ENCODE measurements at places on chromosomes 11 and 22. TPM values are rescaled to one million over a fixed set of nuclear protein-coding genes. Genes with fewer than 3 reads are reported as not detected.
A peak's percentile ranks its signal among the peaks of the same experiment; 100 is the strongest.

GRCh38 chr11:26198532-26199096 lies 133.3 kb upstream of the ANO3 start:
- no peak for DNase-seq

GRCh38 chr11:46918083-46918787 lies at the start of gene LRP4:
Gene LRP4 (minus strand): TSS chr11:46918550. CDS start chr11:46918379, 171 bp downstream.
- no peak for DNase-seq

DNA sequence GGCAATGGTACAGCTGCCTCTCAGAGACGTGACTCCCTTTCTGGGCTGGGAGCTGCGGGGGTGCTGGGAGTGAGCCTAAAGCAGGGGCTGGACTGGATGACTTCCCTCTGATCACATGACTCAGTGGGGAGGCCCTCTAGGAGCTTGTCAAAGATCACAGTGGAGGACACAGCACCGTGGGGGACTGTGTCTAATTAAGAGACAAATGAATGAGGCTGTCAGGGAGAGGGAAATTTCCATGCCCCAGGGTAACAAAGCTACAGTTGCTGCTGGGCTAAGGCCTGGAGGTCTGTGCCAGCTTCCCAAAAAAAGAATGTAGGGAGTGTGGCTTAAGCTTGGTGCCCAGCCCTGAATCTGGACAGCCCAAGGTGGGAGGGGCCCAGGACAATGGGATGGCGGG lies 262.8 kb upstream of the PLET1 start:
- DNase-seq: no peak

- no peak for DNase-seq
Observed at GRCh38 chr11:131185915-131186314, 184.5 kb upstream of the NTM start.

DNA sequence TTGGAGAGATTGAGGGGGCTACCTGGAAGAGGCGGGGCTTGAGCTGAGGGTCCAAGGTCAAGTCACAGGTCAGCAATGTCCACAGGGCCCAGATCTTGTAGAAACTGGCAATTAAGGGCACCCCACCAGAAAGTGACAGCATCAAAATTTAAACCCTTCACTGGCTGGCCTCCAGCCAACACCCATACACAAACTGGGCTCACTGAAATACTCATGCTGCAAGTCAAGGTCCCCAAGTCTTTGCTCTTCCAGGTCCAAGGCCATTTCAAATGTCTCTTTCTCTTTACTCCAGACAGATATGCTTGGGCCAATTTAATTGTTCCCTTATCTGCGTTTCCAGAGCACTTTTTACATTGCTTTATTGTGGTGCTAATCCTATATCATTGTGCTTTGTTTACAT lies 36.4 kb downstream of the LMO2 start:
- DNase-seq: no peak

DNA sequence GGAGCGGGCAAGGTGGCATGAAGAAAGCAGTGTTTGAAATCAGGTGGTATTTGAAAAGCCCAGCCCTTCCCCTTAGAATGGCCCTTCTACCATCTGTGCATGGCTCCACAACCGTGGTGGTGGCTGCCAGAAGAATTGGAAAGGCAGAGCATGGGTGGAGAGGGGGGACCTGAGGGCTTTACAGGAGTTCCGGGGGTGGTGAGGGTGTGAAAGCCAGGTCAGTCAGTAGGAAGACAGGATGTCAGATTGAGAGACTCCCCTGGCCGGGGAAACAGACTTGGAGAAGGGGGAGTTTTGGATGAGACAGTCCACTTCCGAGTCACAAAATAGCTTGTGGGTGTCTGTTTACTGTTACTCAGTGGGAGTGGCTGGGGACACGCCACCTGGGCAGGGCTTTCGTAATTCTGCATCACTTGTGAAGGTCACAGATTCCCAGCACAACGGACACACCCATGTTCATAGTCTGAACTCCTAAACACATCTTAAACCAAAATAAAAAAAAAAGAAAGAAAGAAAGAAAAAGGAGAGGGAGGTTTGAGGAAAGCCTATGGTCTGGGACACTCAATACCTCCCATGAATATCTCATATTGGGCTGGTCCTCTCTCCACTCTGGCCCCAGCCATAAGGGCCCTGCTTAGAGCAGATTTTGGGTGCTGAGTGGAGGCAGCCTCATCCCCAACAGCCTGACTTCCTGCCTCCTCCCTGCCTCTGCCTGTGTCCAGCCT lies 24.4 kb upstream of the SMIM35 start:
- no peak for DNase-seq

- no peak for DNase-seq
Observed at GRCh38 chr11:117792992-117793391, 4.0 kb downstream of the DSCAML1 start.

- no peak for DNase-seq
Observed at GRCh38 chr11:15468466-15468865, 353.7 kb downstream of the INSC start.

DNA sequence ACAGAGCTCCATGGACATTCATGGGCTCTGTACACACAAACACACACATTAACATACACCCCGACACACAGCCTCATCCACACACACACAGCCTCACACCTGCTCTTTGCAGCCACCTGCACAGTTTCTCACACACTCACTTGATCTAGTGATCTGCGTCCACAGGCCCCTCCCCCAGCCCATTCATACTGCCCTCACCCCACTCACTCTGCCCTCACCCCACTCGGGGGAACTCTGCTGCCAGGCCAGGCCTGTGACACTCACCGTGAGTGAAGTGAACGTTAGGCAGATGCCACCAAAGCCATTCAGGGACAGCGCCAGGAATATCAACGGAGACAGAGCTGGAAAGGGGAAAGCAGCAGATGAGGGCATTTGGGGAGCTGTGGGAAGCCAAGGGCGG lies 15.0 kb downstream of the SLC43A1 start:
- no peak for DNase-seq

GRCh38 chr11:34313099-34313517 lies 44.7 kb downstream of the ABTB2 start:
- no peak for DNase-seq

- DNase-seq: no peak
Observed at GRCh38 chr11:13366266-13367026, 88.9 kb downstream of the BMAL1 start.

GRCh38 chr22:35335936-35336781 lies 36.5 kb downstream of the TOM1 start:
- DNase-seq: no peak

GRCh38 chr11:120223793-120224192 lies 13.0 kb downstream of the OAF start:
- DNase-seq: no peak

- no peak for DNase-seq
Observed at GRCh38 chr11:36455658-36456111, 54.4 kb downstream of the TRAF6 start.

DNA sequence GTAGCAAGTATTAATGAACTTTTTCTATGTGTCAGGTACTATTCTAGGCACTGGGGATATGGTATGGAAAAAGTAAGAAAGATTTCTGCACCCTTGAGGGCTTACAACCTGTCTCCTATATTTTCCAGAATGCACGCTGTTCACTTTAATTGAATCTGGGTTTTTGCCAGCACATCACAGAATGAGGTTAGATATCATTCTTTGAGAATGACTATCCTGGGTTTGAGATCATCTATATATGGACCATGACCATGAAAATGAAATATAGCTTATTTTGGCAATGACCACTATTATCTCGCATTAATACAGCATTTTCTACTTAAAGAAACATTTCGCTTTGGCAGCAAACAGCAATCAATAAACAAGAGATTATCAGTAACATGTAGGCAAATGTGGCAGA lies 46.9 kb downstream of the C11orf71 start:
- no peak for DNase-seq

- peak; percentile 25 for DNase-seq
Observed at GRCh38 chr22:50620593-50621355, 7.2 kb downstream of the ARSA start.

GRCh38 chr11:61131186-61131585 lies 28.9 kb downstream of the CD5 start:
- DNase-seq: no peak

DNA sequence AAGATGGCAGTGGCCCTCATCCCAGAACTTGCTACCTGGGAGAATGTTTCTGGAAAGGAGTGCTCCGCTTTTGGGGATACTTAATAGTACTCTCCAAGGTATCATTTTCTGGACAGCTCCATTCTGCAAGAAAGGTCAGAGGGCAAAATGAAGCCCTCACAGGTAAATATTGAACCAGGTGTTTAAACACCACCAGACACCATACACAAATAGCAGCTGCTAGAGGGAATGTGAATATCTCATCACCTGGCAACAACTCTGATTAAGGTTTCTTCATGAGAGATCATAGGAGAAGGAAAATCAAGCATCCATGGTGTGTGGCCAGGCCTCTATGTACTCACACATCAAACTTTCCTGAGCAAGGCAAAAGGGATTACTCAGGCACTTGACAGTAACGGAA lies 226.1 kb upstream of the FAT3 start:
- no peak for DNase-seq

GRCh38 chr22:29208879-29209623 lies 3.4 kb downstream of the EMID1 start:
- no peak for DNase-seq

DNA sequence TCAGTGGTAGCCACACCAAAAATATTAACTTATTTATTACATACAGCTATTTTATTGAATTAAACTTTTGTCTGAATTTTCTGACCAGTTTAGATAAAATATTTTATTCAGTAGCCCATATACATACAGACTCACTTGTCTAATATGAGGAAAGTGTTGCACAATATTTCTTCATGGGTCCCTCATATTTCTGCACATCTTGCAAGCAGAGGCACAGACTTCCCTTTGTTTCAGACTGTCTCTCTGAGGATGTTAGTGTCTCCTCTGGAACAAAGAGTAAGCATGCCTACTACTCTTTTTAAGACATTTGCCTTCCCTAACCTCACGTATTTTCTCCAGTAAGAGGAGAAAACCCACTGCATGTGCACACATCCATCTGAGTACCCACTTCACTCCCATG lies 81.2 kb downstream of the OR5AK2 start:
- no peak for DNase-seq

GRCh38 chr11:10913075-10913474 lies 55.2 kb upstream of the ZBED5 start:
- no peak for DNase-seq

- no peak for DNase-seq
Observed at GRCh38 chr11:11985954-11986949, 22.2 kb downstream of the DKK3 start.

DNA sequence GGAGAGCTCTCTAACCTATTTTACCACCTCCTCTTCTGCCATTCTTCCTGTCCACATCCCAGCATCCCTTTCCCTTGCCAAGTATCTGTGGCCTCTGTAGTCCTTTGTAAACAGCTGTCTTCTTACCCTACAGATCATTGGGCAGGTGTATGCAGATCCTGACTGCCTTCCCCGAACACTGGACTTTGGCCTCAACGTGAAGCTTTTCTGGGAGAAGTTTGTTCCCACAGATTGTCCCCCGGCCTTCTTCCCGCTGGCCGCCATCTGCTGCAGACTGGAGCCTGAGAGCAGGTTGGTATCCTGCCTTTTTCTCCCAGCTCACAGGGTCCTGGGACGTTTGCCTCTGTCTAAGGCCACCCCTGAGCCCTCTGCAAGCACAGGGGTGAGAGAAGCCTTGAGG lies 17.3 kb downstream of the PIK3IP1 start:
- no peak for DNase-seq

GRCh38 chr11:58622344-58622743 lies at the start of gene CNTF:
Gene CNTF (plus strand): TSS chr11:58622665. CDS start chr11:58622753, 88 bp downstream.
- no peak for DNase-seq

GRCh38 chr11:2797741-2798361 lies 87.7 kb downstream of the CDKN1C start:
- DNase-seq: no peak

GRCh38 chr11:121356357-121356756 lies 63.8 kb downstream of the SC5D start:
- DNase-seq: no peak

DNA sequence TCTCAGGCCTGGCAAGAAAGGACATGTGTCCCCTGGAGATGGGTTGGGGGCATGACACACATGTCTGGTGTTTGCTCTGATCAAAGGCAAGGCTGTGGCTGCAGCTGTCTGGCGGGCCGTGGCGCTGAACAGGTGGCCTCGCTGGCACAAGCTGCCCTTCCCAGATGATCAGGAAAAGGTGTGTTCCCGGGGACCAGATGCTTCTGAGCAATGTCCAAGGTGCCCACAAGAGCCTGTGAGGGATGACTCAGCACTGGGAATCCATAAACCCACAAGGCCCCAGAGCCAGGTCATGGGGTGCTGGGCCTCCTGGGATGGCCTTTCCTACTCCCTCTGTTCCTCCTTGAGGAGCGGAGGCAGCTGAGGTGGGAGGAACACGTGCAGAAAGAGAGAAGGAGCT lies 9.7 kb upstream of the LRP5 start:
- DNase-seq: peak; percentile 71

DNA sequence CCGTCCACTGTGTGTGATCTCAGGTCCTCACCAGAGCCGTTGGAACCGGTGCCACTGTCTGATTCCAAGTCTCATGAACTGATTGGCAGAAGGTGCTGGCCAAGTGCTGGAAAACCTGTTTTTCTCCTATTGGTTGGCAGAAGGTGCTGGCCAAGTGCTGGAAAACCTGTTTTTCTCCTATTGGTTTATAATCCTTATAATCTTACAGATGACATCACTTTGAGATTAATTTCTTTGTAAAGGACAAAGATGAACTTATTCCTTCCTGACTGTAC lies 1106.3 kb downstream of the BRD1 start:
- no peak for DNase-seq

- DNase-seq: no peak
Observed at GRCh38 chr11:104443387-104443786, 279.4 kb upstream of the PDGFD start.

- no peak for DNase-seq
Observed at GRCh38 chr22:34526681-34527080, 539.3 kb upstream of the ISX start.

DNA sequence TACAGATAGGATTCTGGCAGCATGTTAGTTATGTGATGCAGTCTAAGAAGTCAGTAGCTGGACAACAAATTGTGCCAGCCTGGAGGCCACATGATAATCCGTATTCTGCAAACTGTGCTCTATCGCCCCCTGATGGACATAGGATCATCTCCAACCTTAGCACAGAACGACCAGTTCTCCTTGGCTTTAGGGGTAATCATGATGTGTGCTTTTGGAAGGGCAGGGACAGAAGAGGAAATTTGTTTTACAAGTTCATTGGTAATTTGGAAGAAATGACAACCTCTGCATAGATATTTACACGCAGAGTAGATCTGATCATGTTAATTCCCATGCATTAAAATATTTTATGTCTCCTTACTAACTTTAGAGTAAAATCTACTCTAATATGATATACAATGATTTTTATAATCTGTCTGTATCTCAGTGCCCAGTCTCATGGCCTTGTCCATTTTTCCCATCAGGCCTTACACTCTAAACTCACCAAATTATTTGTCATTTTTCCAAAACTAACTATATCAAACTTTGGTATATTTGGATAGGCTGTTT lies 12.1 kb downstream of the OR10D3 start:
- peak; percentile 50 for DNase-seq

Gene TCF20
- 23.7 TPM for total RNA-seq

Gene GLYATL2
- not detected for total RNA-seq

Gene TCN2
- total RNA-seq: not detected

Gene IL10RA
- total RNA-seq: not detected

Gene PARVB
- total RNA-seq: 0.15 TPM

Gene FAM227A
- total RNA-seq: 1.5 TPM

Gene KRTAP5-2
- total RNA-seq: not detected

Gene MPPED2
- not detected for total RNA-seq

Gene LRP5
- total RNA-seq: 23.6 TPM

Gene PATE2
- not detected for total RNA-seq

Gene MGAT3
- total RNA-seq: not detected

All from HepG2 (cell line).